ENCODE measurements at places on chromosomes 3 and 15.

DNA sequence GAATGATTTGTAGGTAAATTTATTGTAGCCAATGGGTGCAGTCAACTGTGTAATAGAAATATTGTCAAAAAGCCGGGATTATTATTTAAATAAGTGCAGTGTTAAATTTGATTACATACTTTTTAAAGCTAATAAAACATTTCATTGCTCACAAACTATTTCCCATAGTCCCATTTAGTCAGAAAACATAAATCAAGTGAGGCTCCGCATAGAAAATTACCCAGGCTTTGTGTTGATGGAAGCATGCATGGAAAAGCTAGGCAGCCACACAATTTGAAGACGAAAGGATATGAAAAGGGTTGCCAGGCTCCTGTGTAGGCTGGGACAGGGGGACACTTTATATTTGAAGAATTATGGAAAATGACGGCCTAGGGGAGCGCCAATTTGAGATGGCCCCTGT lies 82.3 kb downstream of the LRTM1 start:
- no peak for DNase-seq

GRCh38 chr3:50591196-50591741 lies 20.3 kb downstream of the CISH start:
- DNase-seq: no peak

DNA sequence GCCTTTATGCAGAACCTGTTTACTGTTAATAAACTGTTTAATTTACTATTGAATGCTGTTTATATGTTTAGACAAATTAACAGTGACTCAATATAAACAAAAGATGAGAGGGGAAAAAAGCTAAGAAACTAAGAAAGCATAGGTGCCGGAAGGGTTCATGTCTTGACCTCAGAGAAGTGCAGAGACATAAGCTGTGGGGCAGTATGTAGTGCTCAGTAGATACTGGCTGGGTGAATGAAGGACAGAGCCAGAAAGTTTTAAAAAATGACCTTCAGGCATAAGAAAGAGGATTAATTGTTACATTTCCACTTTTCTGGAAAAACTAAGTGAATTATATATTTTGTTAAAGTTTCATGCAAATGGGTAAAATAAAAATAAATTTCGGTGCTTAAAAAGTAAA lies 14.2 kb downstream of the SERPINI1 start:
- DNase-seq: no peak

GRCh38 chr3:195096053-195096452 lies 174.9 kb downstream of the XXYLT1 start:
- no peak for DNase-seq

DNA sequence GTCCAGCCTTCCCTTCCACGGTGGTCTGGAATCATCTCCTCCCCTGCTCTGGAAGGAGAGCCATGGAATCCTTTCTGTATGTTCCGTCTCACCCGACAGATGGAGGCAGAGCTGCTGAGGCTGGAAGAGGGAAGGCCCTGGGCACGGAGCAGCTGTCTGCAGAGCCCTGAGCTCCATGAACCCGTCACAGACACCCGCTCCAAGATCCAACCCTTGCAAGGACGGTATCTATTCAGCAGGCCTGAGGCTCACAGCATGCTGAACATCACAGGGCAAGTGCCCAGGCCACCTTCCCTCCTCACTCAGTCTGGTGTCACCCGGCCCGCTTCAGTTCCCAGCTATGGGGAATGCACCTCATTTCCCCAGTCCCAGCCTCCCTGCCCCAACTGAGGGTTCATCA lies 103.9 kb downstream of the LRIG1 start:
- DNase-seq: no peak

All from HCT116 (cell line).